ENCODE measurements at places on chromosomes 4 and X.
A peak's percentile ranks its signal among the peaks of the same experiment; 100 is the strongest.

DNA sequence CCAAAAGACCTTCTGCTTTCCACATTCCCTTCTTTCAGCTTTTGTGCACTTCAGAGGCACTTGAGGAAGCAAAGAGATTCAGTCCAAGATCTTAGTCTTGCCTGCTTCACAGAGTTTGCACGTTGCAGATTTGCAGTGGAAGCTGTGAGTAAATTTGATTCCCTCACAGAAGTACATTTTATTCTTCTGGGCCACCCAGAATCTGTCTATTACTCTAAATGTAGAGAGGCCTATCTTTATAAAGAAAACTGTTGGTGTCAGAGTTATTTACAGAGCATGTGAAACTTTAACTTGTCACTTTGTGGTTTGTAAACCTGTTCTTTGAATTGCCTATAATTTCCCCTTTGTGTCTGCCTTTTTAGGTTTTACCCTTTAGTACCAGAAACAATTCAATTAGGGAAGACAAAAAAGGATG, 15.5 kb downstream of the SPRY1 start:
- DNase-seq = no peak

DNA sequence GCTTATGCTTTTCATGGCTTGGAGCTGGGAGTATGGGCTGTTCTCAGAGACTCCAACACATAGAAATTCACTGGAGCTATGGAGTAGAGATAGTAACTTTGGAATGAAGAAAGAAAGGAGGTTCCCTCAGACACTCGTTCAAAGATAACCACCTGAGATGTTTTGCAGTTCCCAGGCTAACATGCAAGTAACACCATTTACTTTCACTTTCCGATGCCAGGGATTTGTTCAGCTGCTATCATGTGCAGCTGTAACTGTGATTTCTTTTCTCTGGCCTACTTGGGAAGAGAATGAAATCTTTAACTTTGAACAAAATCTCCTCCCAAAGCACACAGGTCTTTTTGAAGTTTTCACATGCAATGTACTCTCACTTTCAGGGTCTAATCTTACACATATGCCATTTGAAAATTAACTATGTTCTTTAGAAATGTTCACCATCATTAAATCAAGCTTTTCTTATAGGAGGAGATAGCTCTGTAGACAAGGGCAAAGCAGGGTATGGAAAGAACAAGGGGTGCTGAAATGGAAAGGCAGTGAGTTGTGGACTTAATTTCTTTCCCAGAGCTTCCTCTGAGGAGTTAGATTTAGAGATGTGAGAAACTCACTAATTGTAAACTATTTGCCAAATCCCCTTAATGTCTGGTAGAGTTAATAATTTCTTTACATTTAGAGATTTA, 514.3 kb downstream of the PDHA2 start:
- no peak for DNase-seq

DNA sequence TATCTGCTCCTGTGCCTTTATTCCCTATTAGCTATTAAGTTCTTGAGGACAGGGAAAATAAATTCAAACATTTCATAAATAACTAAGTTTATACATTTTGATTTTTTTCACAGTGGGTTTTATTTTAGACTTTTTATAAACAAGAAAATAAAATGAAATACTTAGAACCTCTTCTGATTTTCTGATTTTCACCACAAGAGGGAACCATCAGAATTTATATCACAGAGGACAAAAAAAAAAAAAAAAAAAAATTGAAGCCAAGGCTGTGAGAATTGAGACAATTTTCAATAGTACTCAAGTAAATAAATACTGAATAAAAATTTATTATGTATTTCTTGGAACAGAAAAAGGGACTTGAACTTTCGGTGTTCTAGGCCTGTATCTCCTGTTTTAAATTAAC, 288.1 kb downstream of the SH3BGRL start:
- no peak for DNase-seq

GRCh38 chr4:70948665-70949260, 44.7 kb upstream of the DCK start:
- DNase-seq = no peak

DNA sequence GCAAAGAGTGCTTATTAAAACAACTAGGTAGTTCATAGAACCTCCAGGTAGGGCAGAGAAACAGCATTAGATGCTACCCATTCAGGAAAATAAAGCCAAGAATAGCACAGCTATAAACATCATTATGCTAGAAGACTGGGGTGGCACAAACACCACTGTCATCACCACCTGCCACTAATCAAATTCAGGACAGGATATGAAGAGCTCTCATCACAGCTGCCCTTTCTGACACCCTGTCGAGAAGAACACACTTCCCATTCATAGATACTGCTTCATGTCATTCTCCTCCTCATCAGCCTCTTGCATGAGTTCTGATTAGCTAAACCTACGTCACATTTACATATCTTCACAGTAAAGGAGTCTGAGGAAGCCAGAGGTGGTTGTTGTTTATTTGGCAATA, 692.3 kb upstream of the HS3ST1 start:
- no peak for DNase-seq

DNA sequence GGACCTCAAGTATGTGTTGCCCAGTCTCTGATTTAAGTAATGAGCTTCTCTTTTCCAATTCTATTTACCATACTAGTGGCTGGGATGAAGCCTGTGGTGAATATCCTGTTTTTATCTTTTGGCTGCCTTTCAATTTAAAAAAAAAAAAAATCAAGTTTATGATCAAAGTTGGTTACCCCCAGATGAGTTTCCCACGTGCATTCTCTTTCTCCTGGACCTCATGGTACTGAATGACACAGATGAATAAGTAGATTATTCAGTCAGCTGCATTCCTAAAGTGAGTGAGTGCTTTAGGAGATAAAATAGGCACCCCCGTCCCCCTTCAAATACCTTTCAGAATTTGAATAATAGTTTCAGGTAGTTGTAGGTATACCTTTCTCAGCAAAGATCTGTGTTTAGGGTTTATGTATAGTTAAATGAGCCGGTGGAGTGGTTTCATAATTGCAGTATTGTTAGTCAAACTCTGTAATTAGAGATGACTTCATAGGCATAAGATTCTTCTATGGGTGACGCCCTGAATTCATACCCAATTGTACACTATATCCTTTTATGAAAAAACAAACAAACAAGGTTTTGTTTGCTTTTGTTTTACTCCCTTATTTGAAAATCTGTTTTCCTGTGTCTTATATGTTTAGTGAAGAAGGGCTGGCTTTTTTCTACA, 41.9 kb downstream of the PLS3 start:
- DNase-seq = no peak

GRCh38 chrX:1380672-1381233, 11.2 kb downstream of the SLC25A6 start:
- DNase-seq = peak; percentile 34

- DNase-seq = no peak
Observed at GRCh38 chrX:64198036-64198435, 7.5 kb downstream of the AMER1 start.

DNA sequence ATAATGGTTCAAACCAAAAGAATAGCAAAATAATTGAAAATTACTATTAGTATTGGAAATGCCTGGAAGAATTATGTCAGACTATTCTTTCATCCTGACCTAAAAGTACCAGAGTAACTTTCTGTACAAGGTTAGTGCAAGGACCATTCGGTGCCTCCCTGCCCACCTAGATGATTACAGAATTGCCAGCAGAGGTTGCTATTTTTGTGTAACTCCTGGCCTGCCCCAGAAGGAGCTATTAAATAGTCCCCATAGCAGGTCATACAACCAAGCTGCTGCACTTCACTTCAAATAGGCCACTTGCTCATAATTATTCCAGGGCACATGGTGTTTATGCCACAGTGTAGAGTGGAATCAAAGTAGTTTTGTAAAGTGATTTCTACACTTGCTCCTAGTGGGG, 831.1 kb upstream of the PABPC4L start:
- DNase-seq = no peak

DNA sequence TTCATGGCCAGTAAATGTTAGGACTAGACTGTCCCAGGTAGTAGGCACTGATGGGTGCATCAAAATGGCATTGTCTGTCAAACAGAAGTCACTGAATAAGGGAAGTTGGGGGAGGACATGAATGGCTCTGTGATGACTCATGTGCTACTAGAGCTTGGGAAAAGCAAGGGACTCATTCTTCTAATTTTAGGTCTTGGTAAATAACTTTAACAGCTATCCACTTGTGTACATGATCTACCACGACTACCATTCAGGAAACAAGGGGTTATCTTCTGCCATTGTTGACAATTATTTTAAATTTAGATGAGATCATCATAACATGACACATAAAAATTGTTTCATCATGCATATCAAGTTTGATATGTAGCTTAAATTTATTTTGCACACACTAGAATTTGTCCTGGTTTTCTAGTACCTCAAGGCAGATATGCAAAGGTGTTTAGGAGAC, 6.3 kb downstream of the AREG start:
- DNase-seq = no peak

GRCh38 chrX:134998246-134998645, 7.5 kb downstream of the SMIM10 start:
- DNase-seq = no peak

DNA sequence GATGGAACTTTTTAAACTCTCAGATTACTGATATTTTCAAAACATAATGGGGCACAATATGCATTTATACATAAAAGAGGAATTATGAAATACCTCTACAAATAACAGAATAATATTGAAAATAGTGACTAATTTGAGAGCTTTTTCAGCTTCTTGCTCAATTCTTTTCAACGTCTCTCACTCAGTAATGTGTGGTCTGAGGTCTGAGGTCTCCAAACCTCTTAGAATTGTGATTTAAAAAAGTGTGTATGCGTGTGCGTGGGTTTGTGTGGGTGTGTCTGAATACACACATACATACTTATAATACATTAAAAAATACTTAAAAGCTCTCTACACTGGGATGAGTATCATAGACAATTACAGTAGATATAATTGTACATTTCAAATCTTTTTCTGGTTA, 7.9 kb downstream of the NDNF start:
- DNase-seq = no peak

GRCh38 chr4:161393602-161394001, 770.2 kb downstream of the FSTL5 start:
- no peak for DNase-seq

- peak; percentile 11 for DNase-seq
Observed at GRCh38 chr4:74311696-74312313, 3.5 kb downstream of the EPGN start.

DNA sequence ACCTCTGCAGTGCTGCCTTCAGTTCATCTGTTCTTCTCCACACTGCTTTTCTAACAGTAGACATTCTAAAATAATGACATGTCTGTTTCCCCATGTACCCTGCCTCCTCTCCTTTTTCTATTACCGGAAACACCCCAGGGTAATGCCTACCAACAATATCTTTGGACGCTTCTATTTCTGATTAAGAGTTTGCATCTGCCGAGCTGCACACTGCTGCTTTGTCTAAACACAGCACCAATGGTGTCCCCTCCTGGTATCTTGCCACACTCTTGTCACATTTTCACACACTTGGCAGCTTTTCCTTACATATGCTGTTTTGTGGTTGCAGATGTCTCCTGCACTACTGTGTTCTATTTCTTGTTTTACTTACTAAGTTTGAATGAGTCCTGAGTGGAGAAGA, 288.8 kb downstream of the GRIA2 start:
- no peak for DNase-seq

DNA sequence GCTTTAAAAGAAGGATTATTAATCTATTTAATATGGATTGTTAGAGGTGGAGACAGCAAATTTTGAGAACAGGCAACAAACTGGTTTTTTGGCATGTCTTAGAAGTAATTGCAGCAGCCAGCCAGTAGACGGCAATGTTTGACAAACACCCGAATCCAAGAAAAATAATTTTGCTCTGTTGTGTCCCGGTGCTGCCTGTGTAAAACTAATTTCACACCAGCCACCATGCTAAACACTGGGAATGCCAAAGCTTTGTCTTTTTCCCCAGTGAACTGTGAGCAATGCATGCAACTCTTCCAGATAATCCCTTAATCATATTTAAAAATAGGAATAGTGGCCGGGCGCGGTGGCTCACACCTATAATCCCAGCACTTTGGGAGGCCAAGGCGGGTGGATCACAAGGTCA, 25.9 kb downstream of the SMIM31 start:
- DNase-seq = peak; percentile 55

DNA sequence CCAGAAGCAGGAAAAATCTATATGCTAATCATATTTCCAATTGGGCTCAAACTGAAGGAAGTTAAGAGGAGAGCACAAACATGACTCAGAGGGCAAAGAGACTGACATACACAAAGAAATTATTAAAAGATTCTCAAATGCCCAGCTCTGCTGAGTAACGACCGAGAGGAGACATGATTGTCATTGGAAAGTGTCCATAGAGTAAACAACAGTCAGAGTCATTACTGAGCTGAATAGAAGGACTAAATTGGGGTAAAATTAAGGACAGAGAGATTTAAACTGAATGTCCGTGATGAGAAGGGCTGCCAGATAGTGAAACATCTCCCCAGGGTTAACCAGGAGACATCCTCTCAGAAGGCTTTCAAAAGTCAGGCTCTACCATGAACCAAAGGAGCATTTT, 111.2 kb upstream of the GALNT7 start:
- DNase-seq = no peak

DNA sequence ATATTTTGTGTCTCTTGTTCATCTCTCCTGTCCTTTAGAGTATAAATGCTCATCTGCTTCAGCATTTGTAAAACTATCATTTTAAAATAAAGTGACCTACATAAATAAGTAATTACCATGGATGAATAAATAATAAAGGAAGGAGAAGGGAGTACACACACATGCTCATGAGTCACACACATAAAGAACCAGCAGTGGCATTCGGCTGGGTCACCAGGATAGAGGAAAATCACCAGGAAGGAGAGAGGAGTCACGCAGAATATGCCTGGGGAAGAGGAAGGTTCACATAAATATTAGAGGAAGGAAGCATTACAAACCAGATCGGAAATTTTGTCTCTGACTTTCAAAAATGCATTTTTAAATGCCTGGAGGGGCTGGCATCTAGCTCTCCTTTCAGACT, 38.5 kb upstream of the MED14 start:
- DNase-seq = no peak

DNA sequence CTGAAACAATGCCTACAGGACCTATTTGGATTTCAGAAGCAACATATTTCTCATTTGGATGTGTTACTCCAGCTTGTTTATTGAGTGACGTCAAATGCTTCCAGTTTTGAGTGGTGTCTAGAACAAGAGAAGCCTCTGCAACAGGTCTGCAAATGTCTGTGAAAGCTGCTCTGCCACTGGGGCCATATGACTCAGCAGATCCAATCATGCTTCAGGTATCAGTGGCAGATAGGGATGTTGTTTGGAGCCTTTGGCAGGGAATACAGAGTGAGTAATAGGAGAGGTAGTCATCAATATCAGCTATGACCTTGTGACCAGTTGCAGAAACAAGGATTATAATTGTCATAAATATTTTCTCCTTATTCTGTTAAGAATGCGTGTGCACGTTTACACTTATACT, 141.1 kb upstream of the ZXDA start:
- no peak for DNase-seq

DNA sequence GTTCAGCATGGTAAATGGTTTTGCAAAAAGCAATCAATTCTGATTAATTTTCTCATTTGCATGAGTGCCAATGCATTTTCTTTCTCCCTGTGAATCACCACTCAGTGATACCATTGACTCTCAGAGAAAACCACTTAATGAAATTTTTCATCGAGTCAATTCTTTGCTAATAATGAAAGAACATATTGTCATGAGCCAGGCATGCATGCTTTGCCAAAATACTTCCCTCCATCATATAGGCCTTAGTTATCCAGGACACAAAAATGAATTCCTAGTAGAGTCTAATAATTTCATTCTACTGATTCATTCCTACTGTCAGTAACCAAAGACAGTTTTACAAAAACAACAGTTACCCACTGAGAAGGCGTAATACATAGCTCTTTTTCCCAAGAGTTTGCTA, 680.0 kb downstream of the TRIML1 start:
- no peak for DNase-seq

- DNase-seq = peak; percentile 84
Observed at GRCh38 chr4:3880615-3881120, 114.5 kb downstream of the ADRA2C start.

Measured in GM13976 (cell line).